ENCODE measurements at places on chromosomes 3 and 15.

DNA sequence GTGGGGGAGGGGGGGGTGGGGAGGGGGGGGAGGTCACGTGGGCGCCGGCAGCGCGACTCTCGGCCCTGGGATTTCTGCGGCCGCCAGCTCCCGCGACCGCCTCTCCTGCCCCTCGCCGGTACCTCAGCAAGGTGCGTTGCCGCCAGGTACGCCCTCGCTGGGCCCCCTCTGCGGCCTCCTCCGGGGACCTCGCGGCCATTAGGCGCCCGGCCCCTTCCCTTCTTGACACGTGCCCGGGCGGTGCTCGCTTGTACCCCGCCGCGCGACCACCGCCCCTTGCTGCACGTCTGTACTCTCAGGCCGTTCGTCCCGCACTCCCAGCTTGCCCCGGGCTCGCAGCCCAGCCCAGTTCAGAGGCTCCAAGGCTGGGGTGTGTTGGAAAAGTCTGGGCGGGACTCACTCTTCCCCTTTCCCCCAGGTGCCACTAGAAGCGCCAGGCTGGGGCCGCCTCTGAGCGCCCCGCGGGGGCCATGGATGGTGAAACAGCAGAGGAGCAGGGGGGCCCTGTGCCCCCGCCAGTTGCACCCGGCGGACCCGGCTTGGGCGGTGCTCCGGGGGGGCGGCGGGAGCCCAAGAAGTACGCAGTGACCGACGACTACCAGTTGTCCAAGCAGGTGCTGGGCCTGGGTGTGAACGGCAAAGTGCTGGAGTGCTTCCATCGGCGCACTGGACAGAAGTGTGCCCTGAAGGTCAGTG lies at the start of gene MAPKAPK3:
Gene MAPKAPK3 (plus strand): TSS at position 56 of the 696 bp plus-strand sequence. CDS start 415 bp downstream, at position 471.
- no peak for DNase-seq

DNA sequence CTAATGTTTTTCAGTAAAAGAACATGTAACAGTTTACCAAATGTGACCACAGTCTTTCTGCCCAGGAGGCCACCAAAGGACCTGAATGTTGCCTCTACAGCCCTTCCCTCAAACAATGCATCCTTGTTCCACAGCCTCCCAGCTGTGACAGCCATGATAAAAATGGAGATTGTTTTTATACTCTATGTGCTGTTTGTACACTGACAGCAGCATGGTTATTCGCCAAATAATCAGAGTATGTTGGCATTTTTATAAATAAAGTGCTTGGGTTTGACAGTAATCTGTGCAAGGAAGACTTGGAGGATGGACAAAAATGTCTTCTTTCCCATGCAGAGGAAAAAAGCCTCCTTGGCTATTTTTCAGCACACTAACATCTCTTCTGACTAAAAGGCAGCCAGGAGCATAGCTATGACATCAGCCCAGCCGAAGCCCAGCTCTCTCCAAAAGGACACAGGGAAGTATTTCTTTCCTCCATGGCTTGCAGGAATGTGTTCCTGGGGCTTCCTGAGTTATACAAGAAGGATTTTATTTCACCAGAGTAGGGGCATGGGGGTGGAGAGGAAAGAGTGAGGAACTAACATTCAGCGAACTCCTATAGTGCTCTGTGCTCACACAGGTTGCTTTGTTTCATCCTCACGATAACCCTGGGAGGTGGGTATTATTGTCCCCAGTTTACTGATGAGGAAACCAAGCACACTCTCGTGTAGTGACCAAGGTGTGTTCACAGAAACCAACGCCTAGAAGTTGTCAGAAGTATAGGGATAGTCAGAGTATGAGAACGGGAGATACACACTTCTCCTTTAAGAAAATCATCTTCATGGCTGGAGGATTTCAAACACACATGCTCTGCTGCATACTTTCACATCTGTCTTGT lies 339.7 kb downstream of the MECOM start:
- DNase-seq: no peak

- DNase-seq: no peak
Observed at GRCh38 chr3:158103887-158104327, 2.3 kb downstream of the SHOX2 start.

DNA sequence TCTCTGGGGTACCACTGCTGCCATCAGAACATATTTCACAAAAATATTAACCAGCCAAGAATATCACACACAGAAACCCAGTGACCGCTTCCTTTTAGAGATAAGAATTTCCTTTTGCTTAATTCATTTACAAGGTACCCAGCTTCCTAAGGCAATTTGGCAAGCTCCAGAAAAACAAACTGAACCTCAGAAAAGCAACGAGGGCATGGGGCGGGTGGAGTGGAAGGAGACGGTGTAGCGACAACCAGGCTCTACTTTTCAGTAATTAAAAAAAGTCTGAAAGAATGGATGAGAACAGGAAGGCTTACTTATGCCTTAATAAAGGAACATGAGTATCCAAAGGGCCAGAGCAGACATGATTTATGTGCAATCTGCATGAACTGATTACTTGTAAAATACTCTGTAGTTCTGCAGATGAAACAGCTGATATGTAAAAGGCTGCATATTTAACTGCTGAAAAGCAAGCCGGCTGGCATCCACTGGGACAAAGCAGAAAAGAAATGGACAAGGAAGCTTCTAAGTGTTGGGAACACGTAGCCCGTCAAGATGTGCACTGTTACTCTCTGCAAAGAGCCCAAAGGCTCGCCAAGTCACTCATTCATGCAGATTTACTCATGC lies 18.6 kb downstream of the RFTN1 start:
- no peak for DNase-seq

GRCh38 chr3:112755845-112756613 lies 90.6 kb downstream of the CD200R1L start:
- DNase-seq: no peak

DNA sequence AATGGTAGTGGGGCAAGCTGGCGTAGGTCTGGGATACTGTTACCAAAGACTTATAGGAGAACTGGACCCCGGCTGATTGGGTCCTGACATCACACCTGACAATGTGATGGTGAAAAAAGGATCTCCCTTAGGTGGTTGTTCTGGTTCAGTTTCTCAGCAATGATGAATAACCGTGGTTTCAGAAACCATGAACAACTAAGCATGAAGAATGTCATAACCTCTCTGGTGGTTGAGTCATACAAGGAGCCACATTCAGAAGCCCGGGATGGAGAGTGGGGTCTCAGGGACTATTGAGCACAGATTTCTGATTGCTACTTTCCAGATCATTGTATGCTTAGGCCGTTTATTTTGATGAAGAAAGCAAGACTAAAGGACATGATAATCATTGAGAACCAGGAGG lies 17.4 kb downstream of the GPR160 start:
- no peak for DNase-seq

DNA sequence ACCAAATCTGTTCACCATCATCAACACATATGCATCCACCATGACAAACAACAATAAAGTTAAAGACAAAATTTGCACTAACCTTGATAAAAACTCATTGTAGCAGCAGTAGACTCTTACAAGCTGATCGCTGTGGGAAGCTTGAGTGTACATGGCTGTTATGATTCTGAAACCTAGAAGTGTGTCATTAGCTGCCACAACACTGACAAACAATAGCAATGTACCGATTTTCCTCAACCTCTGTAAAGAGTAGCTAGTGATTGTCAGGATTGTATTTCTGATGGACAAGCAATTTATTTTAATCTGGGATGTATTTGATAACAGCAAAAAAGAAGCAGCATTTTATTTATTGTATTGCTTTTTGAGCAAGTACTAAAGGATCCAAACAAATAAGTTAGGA lies 1357.7 kb downstream of the ROBO1 start:
- no peak for DNase-seq

DNA sequence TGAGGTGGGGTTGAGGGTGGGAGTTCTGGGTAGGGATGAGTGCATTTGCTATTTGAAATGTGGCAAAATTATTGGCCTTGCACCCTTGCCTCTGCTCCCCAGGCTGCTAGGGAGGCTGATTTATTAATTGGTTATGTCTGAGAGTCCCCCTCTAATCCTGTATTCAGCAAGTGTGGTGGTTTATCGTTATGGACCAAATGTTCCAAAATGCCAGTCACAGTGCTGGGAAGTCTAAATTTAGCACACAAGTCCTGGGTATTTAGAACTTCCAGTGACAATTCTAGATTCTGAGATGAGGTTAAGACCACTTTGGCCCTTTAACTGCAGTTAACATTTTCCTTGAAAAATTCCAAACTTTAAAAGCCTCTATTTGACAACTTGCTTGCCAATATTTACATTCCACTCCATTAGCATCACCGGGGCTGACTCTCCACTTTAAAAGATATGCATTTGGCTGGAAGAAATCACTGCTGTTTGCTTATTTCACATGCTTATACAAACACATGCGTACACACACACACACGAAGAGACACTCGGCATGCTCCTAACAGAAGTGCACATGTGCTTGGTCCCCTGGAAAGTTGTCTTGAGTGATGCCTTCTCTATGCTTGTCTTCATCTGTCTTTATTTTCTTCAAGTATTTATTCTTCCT lies 247.7 kb downstream of the IL20RB start:
- no peak for DNase-seq

GRCh38 chr3:151015767-151016477 lies 43.4 kb upstream of the CLRN1 start:
- no peak for DNase-seq

- DNase-seq: no peak
Observed at GRCh38 chr3:14254812-14255702, 76.4 kb downstream of the LSM3 start.

GRCh38 chr15:23646165-23647000 lies 1.3 kb downstream of the MAGEL2 start:
- DNase-seq: no peak

DNA sequence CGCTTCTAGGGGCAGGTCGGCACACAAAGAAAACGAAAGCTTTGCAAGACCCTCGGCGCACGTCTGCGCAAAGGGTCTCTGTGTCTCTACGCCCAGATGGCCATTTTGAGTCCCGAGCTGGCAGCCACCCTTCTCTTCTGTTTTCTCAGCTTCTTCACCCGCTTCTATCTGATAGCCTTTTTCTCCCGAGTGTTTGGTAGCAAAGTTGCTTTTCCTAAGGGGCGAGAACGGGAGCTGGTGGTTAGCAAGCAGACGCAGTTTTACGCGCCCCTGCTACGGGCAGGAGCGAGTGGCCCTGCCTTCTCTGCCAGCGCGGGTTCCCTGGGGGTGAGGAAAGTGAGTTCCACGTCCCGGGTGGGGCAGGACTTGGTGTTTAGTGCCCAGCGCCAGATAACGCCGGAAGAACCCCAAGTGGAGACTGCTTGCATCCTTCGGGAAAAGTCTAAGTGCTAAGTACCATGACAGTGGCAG lies 2.9 kb upstream of the MKRN2 start:
- peak; percentile 20 for DNase-seq

DNA sequence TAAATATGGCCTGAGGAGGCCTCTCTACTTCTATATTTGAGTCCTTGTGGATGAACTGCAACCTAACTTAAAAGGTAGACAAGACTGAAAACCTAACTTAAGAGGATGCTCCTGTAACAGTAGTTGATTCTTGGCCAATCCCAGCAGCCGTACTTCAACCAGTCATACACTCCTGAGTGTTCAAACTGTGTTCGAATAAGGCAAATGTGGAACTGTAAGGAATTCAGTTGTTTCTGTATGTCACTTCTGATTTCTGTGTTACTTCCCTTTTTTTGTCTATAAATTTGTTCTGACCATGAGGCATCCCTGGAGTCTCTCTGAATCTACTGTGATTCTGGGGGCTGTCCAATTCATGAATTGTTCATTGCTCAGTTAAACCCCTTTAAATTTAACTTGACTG lies 20.5 kb downstream of the GALK2 start:
- DNase-seq: no peak

DNA sequence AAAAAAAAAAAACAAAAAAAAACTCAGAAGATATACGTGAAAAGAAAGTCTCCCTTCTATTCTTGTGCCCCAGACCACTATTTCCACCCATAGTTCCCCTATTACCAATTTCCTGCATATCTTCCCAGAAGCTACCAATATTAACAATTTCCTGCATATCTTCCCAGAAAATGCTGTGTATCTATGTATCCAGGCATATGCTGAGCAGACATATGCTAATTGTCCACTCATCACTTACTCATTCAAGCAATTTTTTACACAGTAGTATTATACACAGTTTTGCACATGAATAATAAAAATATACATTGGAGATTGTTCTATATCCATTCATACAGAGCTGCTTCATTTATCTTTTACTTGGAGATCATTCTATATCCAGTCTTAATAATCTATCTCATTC lies 12.6 kb upstream of the SLMAP start:
- no peak for DNase-seq

GRCh38 chr15:58064082-58064979 lies 1.2 kb downstream of the ALDH1A2 start:
- DNase-seq: no peak

GRCh38 chr15:82774496-82774895 lies 31.4 kb downstream of the FSD2 start:
- DNase-seq: no peak

DNA sequence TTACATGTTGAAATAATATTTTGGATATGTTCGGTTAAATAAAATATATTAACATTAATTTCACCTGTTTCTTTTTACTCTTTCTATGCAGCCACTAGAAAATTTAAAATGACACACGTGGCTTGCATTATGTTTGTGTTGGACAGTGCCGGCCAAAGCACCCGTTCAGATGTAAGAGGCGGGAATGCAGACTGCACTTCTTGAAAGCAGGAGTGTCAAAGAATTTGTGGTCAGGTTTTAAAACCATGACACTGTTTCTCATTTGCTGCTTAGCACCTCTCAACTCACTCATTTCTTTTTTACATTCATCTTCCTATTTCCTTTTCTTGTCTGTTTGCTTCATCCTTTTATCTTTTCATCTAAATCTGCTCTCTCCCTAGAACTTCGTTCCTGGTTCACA lies 35.3 kb upstream of the MINAR1 start:
- no peak for DNase-seq

Measured in HTR-8/SVneo (cell line).